Stimulated activated CD8-positive, alpha-beta memory T cell treated with anti-CD3 and anti-CD28 coated beads, Interleukin-15, amount 100 ng/mL, for 1 hour (primary cell): ENCODE measurements at places on chromosomes 4 and X.

DNA sequence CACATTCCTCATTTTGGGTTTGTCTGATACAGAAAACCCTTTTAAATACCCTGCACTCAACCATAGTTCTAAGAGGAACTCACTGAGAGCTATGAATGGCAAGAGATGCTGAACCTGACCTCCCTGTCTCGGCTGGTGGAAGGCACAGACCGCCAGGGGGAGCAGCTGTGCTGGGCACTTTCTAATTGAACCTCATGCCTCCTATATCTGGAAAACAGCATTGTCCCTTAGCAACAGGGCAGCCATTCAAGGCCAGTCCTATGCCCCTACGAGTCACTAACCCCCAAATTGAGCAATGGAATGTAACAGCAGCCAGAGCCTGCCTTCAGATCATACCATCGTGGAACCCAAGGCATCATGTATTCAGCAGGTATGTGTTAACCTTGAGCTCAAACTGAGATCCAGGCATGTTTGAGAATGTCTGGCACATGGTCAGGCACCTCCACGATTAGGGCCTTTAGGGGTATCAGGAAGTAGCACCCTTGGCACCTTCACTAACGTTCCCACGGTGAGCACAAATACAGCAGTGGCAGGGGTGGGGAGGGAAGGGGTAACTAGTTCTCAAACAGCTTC is 5.1 kb downstream of the USP27X start:
- DNase-seq, result peak; percentile 35

GRCh38 chrX:126272795-126273497 is 106.9 kb upstream of the DCAF12L2 start:
- DNase-seq, result no peak

DNA sequence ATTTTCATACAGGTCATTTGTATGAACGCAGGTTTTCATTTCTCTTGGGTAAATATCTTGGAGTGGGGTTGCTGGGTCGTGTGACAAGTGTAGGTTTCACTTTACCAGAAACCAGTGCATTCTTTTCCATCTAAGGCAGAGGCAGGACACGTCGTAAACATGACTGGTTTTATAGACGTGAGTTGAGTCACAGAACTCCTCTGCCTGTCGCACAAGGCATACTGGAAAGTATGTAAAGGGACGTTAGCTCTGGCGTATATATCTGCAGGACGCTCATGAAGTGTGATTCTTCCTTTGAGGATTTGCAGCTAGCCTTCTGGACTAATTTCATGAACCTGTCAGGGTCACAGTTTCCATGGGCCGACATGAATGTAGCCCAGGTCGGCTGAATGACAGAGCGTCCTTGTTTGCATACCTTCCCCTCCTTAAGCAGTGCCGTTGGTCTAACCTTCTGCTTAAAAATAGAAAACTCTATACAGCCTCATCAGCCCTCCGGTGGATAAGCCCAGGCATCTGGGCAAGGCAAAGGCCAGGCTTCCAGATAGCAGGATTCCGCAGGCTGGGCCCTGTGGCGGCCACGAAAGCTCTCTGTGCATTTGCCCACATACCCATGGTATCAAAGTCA is 106.0 kb downstream of the GPR143 start:
- no peak for DNase-seq

GRCh38 chrX:12950851-12951594 is 23.9 kb upstream of the TMSB4X start:
- no peak for DNase-seq

DNA sequence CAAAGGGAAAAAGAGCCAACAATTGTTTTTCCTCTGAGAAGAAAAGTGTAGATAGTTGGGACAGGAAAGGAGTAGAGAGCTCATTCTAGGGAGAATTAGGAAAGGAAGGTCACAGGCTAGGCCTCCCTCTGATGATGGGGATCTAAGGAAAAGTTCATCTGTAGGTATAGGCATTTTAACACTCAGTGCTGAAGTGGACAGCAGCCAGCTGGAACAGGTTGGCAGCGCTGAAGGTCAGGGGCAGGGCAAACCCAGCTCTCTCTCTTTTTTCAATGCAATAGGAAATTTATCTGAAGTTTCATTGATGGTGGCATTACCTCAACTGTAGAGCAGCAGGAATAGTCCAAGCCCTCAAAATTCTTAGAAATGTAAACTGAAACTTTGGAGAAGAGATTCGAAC is 98.5 kb upstream of the ETNPPL start:
- no peak for DNase-seq

DNA sequence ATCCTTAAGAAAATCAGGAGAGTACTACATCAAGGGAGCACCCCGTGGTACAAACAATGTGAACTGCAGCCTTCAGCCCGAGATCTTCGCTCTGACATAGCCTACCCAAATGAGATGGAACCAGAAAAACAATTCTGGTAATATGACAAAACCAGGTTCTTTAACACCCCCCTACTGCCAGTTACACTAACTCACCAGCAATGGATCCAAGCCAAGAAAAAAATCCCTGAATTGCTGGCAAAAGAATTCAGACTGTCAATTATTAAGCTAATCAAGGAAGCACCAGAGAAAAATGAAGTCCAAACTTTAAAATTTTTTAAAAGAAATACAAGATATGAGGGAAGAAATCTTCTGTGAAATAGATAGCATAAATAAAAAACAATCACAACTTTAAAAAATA is 101.7 kb upstream of the KLF8 start:
- DNase-seq, result no peak

GRCh38 chrX:11778230-11778629 is 20.2 kb downstream of the MSL3 start:
- DNase-seq, result no peak

DNA sequence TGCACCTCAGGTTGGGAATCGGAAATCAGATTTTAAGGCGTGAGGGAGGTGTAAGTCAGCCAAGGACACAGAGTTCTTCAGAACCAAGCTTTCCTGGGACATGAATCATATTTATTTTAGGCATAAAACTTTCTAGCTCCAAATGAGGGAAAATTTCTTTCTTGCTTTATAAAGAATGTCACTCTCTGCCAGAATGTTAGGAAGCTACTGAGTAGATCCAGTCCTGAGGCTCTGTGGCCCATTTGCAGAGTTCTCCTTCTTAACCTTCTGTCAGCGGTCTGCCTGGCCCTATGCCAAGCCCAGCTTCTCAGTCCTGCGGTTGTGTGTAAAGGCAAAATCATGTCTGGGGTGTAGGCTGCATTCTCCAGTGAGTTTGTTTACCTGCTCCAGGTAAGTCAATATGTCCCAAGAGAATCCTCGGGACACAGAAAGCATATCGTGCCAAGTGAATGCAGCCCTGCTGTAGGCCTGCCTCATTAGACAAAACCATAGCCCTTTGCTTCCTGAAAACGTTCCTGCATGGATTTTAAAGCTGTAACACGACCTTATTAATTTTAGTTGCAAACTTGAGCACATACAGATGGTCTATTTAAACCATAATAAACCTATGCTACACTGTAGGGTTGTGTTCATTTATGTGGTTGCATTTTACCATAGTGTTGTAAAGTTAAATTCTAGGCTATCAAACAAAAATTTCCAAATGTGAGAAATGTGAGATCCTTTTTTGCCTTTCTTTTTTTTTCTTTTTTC is 29.2 kb upstream of the CCNI start:
- DNase-seq, result no peak

DNA sequence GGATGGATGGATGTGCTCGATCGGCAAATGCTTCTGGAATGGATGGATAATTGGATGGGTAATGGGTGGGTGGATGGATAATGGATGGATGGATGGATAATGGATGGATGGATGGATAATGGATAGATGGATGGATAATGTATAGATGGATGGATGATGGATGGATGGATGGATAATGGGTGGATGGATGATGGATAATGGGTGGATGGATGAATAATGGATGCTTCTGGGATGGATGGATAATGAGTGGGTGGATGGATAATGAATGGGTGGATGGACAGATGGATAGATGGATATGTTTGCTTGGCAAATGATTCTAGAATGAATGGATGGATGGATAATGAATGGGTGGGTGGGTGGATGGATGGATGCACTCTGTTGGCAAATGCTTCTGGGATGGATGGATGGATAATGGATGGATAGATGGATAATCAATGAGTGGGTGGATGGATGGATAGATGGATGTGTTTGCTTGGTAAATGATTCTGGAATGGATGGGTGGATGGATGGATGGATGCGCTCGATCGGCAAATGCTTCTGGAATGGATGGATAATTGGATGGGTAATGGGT is 3.8 kb upstream of the SLC25A6 start:
- no peak for DNase-seq

- DNase-seq, result no peak
These were observed 51.9 kb upstream of the RBM47 start for GRCh38 chr4:40681600-40681999.

DNA sequence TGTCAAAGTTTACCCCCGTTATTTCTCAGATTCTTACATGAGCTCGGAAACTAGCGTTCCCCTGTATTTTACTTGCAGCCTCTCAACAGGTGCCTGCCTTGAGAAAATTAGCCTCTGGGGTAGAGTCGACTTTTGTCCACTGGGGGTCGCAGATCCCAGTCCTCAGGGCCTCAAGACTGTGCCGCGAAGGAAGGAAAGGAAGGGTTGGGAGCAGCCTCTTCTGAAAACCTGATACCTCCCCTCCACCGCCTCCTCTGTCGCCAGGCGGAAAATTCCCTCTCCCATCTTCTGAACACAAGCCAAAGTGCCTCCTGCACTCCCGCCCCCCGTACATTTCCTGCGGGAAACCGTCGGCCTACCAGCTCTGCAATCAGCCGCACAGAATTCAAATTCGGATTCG is 44.4 kb upstream of the TMSB15B start:
- DNase-seq, result peak; percentile 16

DNA sequence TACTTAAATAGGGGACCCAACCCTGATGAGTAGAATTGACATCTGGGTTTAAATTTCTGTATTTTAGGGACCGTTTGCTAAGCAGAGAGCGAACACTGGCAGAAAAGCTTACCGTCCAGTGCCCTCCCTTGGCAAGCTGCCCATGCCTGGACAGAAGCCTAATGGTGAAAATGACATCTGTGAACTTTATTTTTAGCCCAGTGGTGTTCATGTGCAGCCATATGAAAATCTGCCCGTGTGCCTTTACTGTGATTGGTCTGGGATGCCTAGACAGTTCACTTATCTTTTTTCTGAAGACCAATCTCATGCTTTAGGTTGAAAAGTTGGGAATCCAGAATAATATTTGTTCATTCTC is 1.1 kb downstream of the STBD1 start:
- no peak for DNase-seq

GRCh38 chr4:123554801-123555232 is 158.2 kb downstream of the SPRY1 start:
- no peak for DNase-seq

DNA sequence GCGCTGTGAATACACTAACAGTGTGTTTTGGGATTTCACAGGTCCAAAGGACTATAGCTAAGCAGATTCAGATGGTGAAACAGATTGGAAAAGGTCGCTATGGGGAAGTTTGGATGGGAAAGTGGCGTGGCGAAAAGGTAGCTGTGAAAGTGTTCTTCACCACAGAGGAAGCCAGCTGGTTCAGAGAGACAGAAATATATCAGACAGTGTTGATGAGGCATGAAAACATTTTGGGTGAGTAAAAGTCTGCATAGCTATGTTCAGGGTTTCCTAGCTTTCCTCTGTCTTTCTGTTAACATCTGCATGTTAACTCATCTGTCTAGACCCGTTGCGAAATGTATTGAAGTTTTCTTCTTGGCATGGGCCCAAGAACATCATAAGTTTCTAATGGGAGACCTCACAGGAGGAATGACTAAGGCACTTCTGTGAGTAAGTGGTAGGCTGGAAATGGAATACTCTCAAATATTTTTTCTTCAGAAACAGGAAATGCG is 372.1 kb downstream of the BMPR1B start:
- DNase-seq, result no peak

- DNase-seq, result no peak
These were observed 36.1 kb upstream of the PHKA2 start for GRCh38 chrX:19019996-19020395.

DNA sequence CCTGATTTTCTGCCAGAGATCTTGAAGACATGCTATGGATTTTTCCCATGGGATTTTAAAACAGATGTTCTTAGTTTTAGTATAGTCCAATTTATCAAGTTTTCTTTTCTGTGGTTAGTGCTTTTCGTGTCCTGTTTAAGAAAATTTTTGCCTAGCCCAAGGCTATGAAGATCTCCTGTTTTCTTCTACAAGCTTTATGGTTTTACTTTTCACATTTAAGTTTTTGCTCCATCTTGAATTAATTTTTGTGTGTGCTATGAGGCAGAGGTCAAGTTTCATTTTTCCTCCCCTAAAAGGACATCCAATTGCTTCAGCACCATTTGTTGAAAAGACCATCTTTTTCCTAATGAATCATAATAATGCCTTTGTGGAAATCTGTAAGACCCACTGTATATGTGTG is 65.6 kb downstream of the POLR2B start:
- no peak for DNase-seq

DNA sequence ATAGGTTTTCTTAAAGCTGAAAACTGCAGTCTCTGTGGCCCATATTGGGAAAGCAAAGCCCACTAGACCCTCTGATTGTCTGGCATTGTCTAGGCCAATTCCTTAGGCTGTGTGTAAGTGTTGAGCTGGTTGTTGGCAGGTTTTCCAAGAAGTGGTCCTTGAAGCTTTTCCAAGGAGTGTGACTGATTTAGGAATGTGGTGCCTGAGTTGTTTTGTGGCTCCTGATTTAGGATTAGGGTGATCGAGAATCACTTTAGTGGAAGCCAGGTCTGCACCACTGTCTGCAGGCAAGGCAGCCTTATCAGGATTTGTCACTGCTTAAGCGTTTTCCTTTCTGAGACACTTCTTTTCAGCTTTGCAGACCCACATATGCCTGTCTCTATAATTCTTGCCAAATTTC is 339.0 kb upstream of the DDX53 start:
- no peak for DNase-seq

- no peak for DNase-seq
These were observed 327.9 kb downstream of the FAT4 start for GRCh38 chr4:125642645-125643044.

GRCh38 chr4:94548571-94548970 is 96.8 kb downstream of the PDLIM5 start:
- DNase-seq, result no peak

DNA sequence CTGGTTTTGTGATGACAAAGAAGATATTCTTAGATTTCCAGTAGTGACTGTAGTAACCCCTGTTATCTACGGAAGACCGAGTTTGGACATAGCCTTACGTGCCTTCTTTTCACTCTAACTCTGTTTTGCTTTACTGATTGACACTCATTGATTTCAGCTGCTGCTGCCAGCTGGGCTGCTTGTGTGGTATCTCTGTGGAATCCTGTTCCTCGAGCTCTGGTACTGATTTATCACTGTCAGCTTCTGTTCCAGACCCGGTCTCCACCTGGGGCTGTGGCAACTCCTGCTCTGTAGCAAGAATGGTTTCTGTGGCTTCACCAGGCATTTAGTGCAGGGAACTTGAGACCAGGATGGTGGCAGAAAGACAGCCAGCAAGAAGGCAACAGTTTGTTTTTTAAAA is 24.6 kb upstream of the LAP3 start:
- no peak for DNase-seq

GRCh38 chr4:26413582-26413981 is 76.7 kb downstream of the CCKAR start:
- DNase-seq, result no peak

DNA sequence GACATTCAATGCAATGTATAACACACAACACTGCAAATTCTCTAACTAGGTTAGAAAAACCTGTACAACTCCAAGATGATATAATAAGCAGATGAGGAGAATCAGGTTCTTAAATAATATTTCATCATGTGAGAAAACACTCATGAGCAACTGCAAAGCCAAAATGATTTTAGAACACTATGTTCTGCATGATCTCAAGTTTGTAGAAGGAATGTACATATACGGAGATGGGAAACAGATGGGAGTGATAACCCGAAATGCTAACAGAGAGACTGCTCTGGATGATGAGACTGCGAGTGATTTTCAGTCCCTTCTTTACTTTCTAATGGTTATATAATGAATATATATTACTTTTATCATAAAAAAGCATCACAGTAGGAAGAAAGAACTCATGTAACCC is 80.9 kb downstream of the PCYT1B start:
- no peak for DNase-seq
